WTC11 (cell line): ENCODE measurements at places on chromosomes 11 and 22. TPM values are rescaled to one million over a fixed set of nuclear protein-coding genes. Genes with fewer than 3 reads are reported as not detected.
A peak's percentile ranks its signal among the peaks of the same experiment; 100 is the strongest.

Gene OR6X1
- total RNA-seq, result not detected in 3 replicates

Gene CYTH4
- 0.11 to 0.16 TPM (median 0.15 TPM) in 3 replicates for total RNA-seq

Gene OR51B5
- 0.26 to 0.37 TPM in 2 of 3 replicates, not detected in the other for total RNA-seq

Gene APOA5
- 0.09 to 0.32 TPM (median 0.20 TPM) in 3 replicates for total RNA-seq

Gene FZD4
- total RNA-seq, result 7.7 to 9.8 TPM (median 9.2 TPM) in 3 replicates

DNA sequence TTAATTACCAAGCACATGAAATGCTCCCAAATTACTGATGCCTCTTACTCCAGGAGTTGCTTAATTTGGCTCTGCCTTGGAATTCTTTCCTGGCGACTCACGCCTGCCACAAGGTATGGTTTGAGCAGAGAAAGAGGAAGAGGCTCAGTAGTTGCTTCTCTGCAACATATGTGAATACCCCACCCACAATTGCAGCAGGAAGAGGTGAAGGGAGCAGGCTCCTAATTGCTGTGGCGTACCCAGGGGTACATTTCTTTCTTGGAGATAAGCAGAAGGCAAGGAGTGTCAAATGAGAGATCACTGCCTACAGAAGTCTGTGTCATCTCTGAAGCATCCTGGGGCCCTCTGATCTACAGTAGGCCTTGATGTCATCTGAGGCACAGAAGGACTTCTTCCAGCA is 10.6 kb upstream of the NNMT start:
- DNase-seq, result no peak

- peak; percentile 63 for DNase-seq
Measured at GRCh38 chr11:8180469-8180868, 11.6 kb upstream of the RIC3 start.

- no peak for DNase-seq
Measured at GRCh38 chr22:41621911-41622179, 750 bp downstream of the XRCC6 start.

GRCh38 chr11:69398529-69399492 is 82.7 kb upstream of the LINC01488 start:
- DNase-seq, result peak; percentile 22

DNA sequence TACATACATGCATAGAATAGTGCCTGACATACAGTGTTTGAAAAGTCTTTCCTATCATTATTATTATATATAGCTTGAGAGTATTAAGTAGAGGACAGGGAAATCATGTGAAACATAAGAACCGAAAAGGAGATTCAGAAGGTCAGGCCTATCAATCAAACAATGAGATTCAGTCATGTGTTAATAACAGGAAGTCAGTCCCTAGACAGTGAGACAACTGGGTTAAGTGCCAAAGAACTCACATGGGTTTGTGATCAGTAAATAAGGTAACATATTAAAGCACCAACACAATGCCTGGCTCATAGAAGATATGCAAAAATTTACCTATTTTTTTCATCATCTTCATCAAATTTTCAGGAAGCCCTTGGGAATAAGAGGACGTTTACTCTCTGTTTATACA is 174.3 kb upstream of the FAT3 start:
- no peak for DNase-seq

GRCh38 chr11:12430351-12430750 is 53.0 kb downstream of the PARVA start:
- DNase-seq, result no peak

GRCh38 chr11:74769055-74769707 is 20.5 kb downstream of the RNF169 start:
- no peak for DNase-seq

DNA sequence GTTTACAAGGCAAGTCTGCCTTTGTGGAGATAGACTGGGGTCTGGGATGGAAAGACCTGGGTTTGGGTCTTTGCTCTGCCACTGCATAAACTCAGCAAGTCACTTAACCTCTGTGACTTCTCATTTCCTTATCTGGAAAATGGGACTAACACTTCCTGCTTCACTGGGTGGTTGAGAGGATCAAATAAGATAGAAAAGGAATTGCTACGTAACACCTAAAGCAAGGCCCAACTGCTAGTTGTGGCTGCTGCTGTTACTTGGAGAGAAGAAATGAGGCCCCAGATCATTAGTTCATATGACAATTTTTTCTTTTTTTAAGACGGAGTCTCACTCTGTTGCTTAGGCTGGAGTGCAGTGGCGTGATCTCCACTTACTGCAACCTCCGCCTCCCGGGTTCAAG is 5.9 kb downstream of the PTPRJ start:
- no peak for DNase-seq

DNA sequence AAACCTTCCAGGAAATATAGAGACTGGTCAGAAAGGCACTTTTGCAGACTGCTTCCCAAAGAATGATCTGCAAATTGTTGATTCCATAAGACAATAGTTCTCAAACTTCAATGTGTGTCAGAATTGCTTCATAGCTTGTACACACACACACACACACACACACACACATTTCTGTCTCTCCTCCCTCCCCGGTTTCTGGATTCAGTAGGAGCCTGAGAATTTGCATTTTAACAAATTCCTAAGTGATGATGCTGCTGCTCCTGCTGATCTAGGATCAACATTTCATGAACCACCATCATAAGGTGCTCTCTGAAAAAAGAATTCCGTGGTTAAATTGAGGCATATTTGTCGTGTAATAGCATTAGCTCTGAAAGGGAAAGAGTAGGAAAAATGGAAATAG is 35.3 kb upstream of the FZD4 start:
- DNase-seq, result no peak

DNA sequence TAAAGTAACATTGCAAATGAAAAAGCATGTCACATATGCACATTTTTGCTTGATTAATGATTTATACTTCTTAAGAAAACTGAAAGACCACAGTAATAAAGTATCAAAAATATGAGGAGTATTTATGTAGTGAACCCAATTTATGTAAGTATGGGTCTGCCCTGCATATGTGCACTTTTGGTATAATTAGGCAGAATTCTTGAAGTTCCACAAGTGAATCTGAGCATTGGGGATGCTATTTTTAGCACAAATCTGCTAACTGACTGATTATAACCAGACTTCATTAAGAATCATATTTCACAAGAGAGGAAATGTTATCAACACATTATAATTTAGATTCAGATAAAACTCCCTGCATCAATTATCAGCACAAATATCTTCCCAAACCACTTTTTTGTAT is 407.1 kb upstream of the LRRC4C start:
- DNase-seq, result no peak

GRCh38 chr22:33542153-33542552 is 378.1 kb downstream of the LARGE1 start:
- DNase-seq, result no peak

GRCh38 chr11:30346068-30346688 is 23.3 kb downstream of the ARL14EP start:
- no peak for DNase-seq
